ENCODE measurements at places on chromosomes 3 and 15.

- DNase-seq: no peak
These were observed 6.9 kb downstream of the XXYLT1 start for GRCh38 chr3:195263925-195264600.

- DNase-seq: no peak
These were observed 53.3 kb downstream of the GJD2 start for GRCh38 chr15:34701536-34701935.

GRCh38 chr15:39777496-39777895, 5.1 kb downstream of the FSIP1 start:
- DNase-seq: no peak

- no peak for DNase-seq
These were observed 17.2 kb downstream of the PLXNA1 start for GRCh38 chr3:127000119-127000518.

GRCh38 chr15:98648654-98649471, 524 bp downstream of the IGF1R start:
- no peak for DNase-seq

GRCh38 chr3:63090656-63091055, 187.5 kb upstream of the SYNPR start:
- no peak for DNase-seq

GRCh38 chr3:172334671-172335207, 113.5 kb downstream of the GHSR start:
- no peak for DNase-seq

GRCh38 chr3:51353131-51353530, 32.0 kb upstream of the MANF start:
- no peak for DNase-seq

DNA sequence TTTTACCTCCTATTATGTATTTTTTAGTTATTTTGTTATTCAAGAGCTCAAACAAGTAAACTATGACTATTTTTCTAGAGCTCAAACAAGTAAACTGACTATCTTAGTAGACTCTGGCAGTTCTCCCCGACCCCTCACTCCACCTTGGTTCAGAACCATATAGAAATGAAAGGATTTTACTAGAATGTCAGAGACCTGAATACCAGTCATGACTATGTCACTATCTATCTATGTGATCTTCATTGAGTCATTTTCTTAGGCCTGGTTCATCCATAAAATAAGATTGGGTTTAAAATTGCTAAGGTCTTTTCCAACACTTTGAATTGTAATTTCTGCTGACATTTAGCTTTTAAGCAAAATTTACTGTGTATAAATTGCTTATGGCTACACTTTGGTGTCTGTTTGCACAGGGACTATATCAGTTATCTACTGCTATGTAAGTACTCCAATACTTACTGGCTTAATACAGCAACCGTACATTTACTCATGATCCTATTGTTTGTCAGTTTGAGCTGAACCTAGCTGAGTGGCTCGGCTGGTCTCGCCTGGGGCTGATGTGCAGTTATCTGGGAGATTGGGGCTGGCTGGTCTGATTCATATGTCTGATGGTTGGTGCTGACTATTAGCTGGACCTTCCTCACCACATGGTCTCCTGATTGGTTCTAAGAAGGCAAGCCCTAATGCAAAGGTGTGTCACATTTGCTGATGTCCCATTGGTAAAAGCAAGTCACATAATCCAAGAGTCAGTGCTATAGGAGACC, 37.0 kb downstream of the RASA2 start:
- no peak for DNase-seq

DNA sequence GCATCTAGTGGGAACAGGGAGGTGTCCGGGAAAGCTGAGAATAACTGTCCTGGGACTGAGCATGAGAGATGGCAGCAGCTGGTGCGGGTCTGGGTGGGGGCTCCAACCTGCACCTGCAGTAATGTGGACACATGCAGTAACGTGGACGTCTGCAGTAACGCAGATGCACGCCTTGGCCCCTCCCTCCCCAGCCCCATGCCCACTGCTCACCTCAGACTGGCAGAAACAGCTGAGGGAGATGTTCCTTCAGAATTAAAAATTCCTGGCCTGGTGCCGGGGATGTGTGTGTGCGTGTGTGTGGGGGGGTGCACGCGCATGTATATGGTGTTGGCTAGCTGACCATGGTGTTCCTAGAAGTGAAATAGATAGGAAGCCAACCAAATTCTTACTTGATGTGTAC, 86.7 kb upstream of the OXTR start:
- DNase-seq: no peak

DNA sequence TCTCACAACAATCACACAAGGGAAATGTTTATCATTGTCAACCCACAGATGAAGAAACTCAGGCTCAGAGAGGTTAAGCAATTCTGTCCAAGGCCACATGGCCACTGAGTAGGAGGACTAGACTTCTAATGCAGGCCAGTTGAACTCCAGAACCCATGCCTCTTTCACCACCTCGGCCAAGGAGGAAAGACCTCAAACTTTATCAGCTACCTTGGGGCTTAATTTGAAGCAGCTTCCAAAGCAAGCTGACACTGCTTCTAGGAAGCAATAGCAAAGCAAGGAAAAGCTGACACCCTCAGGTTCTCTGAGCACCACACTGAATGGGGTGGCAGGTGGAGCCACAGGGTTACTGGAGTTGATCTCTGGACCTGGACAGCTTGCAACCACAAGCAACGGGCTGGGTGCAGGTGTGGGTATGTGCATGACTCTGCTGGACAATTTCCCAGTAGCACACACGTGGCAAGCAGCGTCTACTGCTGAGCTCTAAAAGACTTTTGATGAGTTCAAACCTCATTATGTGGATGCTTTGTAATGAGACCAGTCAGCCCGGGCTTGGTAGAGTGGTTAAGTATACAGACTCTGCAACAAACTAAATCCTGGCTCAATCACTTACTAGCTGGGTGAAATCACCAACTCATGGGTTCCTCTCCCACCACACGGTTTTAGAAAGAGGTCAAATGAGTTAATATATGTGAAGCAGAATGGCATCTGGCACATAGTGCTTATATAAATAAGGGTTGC, 23.1 kb downstream of the CCNL1 start:
- no peak for DNase-seq

DNA sequence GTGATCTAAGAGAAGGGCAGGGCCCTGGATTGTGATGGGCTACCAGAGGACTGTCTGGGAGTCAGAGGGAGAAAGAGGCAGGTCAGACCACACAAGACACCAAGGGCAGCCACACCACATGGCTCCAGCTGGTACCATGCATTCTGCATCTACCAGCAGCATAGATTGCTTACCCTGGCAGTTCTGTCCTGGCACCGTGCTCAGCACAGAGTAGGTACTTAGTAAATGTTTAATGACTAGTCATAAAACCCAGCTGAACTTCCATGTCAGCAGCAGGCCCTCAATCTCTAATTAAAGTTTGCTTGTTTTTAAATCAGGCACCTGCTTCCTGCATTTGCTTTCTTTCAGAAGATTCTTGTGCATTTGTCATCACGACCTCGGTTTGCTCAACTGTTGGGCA, 77.3 kb upstream of the ATP2B2 start:
- no peak for DNase-seq

DNA sequence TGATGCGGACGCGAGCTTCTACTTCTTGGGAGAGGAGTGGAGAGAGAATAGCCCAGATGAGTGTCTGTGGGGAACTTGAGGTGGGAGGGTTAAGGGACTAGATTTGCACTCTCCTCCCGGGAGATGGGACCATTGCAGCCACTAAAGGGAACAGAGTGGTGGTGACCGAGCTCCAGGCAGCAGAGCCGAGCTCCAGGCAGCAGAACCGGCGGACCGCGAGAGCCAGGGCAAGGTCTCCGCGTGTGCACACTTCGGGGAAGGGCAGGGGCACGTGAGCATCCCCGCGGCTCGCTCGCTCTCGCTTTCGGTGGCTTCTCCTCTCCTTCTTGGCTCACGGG, 1.1 kb downstream of the IGDCC3 start:
- no peak for DNase-seq

DNA sequence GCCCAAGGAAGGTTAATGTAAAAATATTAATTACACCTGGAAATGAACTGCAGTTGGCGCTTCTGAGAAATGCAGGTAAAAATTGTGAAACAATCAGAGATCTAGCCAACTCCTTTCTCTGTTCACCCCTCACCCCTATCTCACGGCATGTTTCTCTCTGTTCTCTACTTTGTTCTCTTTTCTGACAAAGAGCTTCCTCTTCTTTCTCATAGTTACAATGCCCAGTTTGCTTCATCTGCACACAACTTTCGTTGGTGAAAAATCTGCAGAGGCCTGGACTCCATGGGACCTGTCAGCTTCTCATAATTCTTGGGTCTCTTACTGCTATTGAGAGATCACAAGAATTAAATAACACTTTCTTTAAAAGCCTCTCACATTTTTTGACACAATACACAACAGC, 212.9 kb upstream of the LRRN1 start:
- DNase-seq: no peak

- DNase-seq: no peak
These were observed 325.5 kb downstream of the RYR3 start for GRCh38 chr15:33636234-33636633.

GRCh38 chr3:155242342-155242741, 51.1 kb downstream of the STRIT1 start:
- DNase-seq: no peak

DNA sequence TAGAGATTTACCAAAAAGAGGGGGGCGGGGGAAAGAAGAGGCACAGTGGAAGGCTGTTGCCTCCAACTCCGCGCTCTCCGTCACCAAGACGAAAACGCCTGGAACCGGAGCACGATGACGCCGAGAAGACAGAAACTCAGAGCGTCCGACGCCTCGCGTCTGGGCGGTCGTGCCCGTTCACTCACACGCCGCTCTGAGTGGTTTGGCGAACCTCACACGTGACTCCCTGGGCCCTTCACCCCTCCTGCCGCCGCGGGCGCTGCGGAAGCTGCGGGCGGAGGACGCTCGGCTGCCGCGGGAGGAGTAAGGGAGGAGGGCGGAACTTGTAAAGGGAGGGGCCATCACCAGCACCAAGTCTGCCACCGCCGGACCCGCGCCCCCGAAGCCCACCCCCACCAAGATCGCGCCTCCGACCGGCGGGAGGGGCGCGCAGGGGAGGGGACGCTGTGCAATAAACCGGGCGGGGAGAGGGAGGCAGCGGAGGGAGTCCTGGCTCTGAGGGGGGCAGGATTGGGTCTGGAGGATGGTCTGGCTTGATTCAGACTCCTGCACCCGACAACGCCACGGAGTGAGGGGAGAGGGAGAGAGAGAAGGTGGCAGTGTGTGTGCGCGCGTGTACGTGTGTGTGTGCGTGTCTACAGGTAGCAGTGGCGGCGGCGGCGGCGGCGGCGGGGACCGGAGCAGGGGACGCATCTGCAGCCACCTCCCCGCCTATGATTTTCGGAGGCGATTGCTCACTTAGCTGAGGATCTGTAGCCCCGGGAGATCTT, 1.9 kb upstream of the NLGN1 start:
- no peak for DNase-seq

DNA sequence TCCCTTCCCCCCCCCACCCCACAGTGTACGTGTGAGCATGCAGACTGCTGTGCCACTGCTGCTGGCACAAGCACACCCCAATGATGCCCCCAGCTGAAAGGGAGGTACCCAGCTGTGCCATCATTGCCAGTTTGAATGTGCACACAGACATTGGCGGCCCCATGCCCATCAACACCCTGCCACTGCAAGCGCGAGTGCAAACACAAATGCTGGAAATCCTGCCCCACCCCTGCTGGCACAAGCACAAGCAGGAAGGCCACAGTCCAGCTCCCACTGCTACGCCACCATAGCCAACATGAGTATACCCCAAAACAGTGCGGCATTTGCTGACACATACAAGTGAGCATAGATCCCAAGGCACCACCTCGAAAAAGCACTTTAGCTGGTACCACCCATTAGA, 222.9 kb downstream of the SCAPER start:
- no peak for DNase-seq

- DNase-seq: no peak
These were observed 45.5 kb downstream of the SUSD5 start for GRCh38 chr3:33173103-33173502.

- DNase-seq: no peak
These were observed 413.6 kb downstream of the ROBO1 start for GRCh38 chr3:79354179-79354688.

GRCh38 chr15:73952171-73952912, 26.1 kb downstream of the LOXL1 start:
- DNase-seq: no peak

DNA sequence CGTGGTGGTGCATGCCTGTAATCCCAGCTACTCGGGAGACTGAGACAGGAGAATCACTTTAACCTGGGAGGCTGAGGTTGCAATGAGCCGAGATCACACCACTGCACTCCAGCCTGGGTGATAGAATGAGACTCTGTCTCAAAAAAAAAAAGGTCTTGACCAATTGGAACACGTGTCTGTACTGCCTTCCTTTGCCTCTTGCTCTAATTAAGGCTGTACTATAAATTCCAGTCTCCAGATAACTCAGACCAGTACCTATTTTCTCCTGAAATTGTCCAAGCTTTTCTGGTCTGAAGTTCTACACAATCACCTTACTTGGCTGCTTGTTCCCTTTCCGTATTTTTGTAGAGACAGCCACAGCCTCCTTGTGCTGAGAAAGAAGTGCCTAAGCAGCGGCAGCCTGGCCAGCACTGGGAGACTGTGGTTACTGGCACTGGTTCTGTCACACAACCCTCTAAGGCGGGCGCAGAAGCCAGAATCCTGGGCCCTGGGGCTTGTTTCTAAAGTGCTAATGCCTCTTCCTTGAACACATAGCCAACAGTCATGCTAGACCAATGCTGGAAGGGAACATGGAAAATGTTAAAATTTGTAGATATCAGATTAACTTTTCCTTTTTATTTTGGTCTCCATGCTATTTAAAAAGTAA, 6.2 kb upstream of the CEP70 start:
- DNase-seq: no peak

DNA sequence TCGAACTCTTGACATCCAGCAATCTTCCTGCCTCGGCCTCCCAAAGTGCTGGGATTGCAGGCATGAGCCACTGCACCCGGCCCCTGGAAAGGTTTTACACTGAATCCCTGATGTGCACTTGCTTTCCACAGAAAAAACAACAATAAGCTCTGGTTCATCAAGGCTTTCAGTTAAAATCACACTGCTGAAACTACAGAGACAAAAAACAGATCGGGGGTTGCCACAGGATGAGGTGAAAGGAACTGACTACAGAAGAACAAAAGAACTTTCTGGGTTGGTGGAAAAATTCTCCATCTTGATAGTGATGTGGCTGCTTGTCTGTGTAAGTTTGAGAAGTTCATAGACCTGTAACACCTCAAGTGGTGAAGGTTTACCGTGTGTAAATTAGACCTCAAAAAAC, 2.9 kb downstream of the RAB43 start:
- DNase-seq: peak; percentile 18

DNA sequence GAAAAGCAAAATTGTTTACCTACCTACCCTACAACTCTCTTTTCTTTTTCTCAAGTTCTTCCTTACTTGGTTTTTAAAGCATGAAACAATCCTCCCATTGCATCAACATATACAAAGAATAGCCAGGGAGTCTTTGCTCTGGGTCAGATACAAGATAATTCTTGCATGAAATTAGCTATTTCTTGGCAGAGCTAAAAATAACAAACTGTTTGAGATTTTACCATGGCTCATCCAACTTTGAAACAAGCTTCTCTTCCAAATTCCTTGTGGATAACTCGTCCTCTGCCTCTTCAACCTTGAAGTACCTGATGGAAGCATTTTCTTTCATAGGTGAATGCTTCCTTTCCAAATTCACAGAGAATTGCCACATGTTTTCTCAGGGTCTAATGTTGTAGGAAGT, 9.2 kb upstream of the CBLB start:
- DNase-seq: no peak

All from activated effector memory CD4-positive, alpha-beta T cell treated with Interleukin-2 at 50 U/mL for 16 hours (primary cell).